ENCODE measurements at places on chromosomes 11 and 22.

DNA sequence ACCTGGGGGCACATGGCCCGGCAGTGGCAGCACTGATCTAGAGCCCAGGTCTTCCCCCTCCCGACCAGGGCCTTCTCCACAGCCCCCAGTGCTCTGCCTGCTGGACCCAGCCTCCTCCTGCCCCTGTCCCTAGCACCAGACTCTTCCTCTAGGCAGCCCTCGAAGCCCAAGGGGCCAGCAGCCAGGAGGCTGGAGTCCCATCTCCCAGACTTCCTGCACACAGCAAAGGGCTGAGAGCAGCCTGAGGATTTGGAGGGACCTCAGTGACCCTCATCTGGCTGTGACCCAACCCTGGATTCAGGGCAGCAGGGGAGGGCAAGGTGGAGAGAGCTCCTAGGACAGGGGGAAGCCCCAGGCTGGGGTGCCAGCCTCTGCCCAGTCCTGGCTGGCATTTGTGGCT, 3.0 kb downstream of the RHOD start:
- no peak for DNase-seq

- no peak for DNase-seq
Measured at GRCh38 chr11:66698491-66698890, 20.8 kb upstream of the RBM4B start.

GRCh38 chr11:2421996-2422395, 21.4 kb downstream of the TSSC4 start:
- DNase-seq: no peak

DNA sequence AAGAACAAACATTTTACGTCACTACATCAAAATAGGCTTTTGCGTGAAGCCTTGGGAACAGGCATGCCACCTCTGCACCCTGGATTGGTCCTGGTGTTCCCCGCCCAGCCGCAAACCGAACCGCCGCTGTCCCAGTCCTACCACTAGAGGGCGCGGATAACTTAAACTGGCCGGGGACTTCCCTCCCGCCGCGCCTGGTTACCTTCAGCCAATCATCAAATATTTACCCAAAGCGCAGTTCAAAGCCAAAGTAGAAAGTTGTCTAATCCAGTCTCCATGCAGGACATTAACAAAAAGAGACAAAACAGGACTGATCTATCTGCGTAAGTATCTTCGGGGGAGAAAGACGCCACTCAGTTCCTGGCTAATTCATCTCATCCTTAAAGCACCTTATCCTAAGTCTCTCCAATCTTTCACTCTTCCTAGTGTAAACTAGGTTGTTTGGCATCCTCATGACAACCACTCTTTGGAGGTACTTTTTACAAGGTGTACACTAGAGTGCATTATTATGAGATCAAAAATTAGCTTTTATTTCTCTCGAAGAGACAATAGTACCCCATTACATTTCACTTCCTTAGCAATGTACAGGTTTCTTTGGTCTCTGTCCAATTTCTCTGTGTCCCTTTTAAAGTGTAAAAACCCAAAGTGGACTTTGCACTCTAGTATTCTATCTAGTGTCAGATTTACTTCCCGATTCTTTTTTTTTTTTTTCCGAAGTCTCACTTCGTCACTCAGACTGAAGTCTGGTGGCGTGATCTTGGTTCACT, 3.9 kb upstream of the CRY2 start:
- peak; percentile 81 for DNase-seq
